ENCODE measurements at places on chromosomes 16 and 17.

GRCh38 chr17:60893475-60893874 is 215.8 kb downstream of the BCAS3 start:
- no peak for DNase-seq

DNA sequence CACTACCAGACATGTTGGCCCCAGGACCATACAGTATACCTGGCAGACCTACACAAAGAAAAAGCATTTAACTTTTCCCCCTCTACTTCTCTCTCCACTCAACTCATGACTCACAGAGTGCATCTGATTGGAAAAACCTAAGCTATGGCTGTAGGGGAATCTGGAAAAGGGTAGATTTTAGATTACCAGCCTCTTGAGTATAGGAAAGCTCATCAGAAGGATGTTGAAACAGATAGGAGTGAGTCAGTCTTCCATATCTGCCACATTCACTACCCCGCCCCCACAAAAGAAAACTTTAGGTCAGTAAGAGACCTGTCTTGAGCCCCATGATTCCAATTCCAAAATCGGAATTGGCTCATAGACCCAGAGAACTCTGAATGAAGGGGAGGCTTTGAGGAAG is 12.3 kb downstream of the KRT9 start:
- DNase-seq: no peak

DNA sequence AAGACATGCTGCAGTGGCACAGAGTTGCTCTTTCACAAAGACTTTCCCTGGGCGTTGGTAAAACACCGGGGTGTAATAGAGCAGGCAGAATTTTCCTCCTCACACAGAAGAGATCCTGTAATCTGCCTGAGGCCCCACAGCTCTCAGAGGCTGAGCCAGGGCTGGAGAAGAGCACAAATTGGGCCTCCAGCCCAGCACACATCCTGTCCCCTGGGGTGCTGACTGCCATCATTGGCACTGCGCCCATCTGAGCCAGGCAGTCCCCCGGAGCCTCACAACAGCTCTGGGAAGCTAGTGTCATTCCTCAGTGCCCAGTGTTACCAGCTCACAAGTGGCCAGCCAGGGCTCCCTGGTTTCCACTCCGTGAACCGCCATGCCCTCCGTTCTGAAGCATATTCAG is 119.4 kb downstream of the SOCS1 start:
- no peak for DNase-seq

GRCh38 chr16:72501739-72502593 is 330.0 kb upstream of the PMFBP1 start:
- DNase-seq: no peak

GRCh38 chr17:79843474-79843815 is 4.2 kb upstream of the CBX4 start:
- DNase-seq: no peak

DNA sequence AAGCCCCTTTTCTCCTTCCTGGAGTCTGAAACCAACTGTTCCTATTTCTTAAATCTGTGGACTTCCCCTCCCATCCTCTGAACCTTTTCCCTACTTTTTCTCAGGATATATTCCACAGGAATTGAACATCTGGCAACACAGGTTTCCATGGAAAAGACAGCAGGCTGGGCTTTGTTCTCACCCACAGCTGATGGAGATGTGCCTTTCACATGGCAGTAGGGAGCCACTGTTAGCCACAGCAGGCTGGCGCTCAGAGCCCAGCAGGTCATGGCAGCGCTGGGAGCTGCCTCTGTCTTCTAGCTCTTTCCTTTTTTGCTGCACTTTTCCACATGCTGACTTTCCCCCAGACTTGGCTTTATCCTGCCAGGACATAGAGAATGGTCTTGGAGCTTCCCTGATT is 116.4 kb upstream of the NLRP1 start:
- DNase-seq: no peak

DNA sequence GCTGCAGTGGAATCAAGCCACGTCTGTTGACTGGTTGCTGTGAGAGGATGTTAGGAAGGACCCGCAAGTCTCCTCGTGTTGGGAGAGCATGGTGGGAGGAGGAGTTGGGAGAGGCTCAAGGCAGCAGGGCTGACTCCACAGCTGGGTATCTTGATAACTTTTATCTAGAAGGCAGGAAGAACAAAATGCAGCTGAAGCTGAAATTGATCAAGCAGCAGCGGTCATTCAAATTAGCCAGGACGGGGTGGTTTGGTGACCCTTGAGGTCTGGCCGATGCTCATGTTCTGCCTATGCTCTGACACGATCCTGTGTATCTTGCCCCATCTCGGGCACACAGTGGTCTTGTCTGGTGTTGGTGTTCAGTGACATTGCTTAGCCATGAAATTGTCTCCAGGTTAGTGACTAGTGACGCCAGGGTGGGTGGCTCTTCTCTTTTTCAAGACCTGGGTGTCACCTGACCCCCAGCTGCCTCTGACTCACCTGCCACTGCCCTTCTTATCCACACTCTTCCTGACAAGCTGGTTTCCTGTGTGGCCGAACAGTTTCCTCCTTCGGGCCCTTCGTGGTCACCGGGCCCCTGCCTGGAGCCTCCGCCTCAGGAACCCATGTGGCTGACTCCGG is 19.1 kb downstream of the NPTX1 start:
- DNase-seq: no peak

DNA sequence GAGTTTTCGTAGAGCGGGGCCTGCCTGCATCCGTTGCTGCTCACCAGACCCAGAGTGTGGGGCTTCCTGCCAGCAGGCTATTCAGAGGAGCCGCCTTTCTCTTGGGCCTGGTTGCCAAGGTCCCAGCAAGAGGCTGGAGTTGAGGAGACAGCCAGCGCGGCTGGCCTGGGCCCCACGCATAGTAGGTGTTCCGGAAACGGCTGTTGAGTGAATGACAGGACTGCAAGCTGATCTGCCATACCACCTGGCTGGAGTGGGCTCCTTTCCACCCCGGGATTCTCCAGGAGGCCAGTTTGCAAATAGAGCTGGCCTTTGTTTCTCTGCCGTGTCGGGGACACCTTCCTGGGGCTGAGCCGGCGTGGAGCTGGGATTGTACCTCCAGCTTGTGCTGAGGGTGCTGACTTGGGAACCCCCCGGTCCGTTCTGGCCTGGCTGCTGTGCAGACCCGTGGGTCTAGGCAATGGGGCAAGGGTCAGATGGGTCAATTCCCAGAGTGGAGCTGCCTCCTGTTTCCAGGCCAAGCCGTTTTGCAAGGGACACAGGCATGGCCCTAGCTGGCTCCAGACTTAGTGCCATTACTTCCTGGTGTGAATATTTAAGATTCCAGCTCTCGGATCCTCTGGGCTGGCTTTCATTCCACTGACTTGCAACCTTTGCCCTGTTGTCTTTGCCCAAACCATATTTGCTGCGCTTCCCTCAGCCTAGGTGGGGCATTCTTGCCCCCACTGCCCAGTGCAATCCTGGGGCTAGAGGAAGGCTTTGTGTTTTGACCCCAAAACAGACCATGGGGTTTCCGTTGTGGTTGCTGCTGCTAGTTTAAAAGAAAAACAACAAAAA is 68.8 kb downstream of the CMIP start:
- no peak for DNase-seq
